NCI-H446 treated with DMSO at 0.1 percent for 48 hours (cell line): ENCODE measurements at places on chromosomes 6 and 20.

GRCh38 chr20:2955257-2955970 lies 82.1 kb downstream of the PTPRA start:
- DNase-seq: no peak

- no peak for DNase-seq
Measured at GRCh38 chr6:35463292-35463691, 4.9 kb upstream of the RPL10A start.

GRCh38 chr20:19073584-19074218 lies 138.7 kb upstream of the SLC24A3 start:
- no peak for DNase-seq

- no peak for DNase-seq
Measured at GRCh38 chr20:59560588-59561227, 43.6 kb upstream of the PHACTR3 start.

- DNase-seq: no peak
Measured at GRCh38 chr6:35943390-35943789, 22.5 kb upstream of the SRPK1 start.
